CD4-positive, alpha-beta T cell (primary cell): ENCODE measurements at places on chromosomes 5 and 9. TPM values are rescaled to one million over a fixed set of nuclear protein-coding genes. Genes with fewer than 3 reads are reported as not detected.

CSF2 gene
- not detected for total RNA-seq

NR4A3 gene
- 42.4 TPM for total RNA-seq

LURAP1L gene
- not detected for total RNA-seq

INSYN2B gene
- total RNA-seq, result not detected

C9 gene
- total RNA-seq, result not detected

CACNA1B gene
- total RNA-seq, result not detected

GRCh38 chr9:112863746-112864145, 26.9 kb downstream of the SLC46A2 start:
- DNase-seq, result no peak
- peaks cover 2% of the 10 kb centered on the region for H3K4me1 ChIP-seq
- no peaks in the 10 kb centered on the region for H3K27me3 ChIP-seq

GRCh38 chr5:52443187-52443586, 344.5 kb upstream of the ITGA1 start:
- H3K27me3 ChIP-seq, result no peaks in the 10 kb centered on the region
- H3K27ac ChIP-seq, result no peak overlapping the region
- H3K4me3 ChIP-seq, result no peak overlapping the region
- H3K4me1 ChIP-seq, result no peaks in the 10 kb centered on the region
- no peaks in the 10 kb centered on the region for H3K36me3 ChIP-seq

- no peaks in the 10 kb centered on the region for H3K27me3 ChIP-seq
- DNase-seq, result no peak
- no peak overlapping the region for H3K4me3 ChIP-seq
- no peaks in the 10 kb centered on the region for H3K4me1 ChIP-seq
Observed at GRCh38 chr5:20129501-20129900, 141.5 kb upstream of the CDH18 start.

- no peaks in the 10 kb centered on the region for H3K4me1 ChIP-seq
- no peak overlapping the region for H3K4me3 ChIP-seq
- no peaks in the 10 kb centered on the region for H3K27me3 ChIP-seq
- H3K27ac ChIP-seq, result no peak overlapping the region
- H3K36me3 ChIP-seq, result no peaks in the 10 kb centered on the region
- DNase-seq, result no peak
Observed at GRCh38 chr5:19605846-19606407, 382.1 kb downstream of the CDH18 start.

GRCh38 chr5:16666130-16666882, 49.5 kb upstream of the RETREG1 start:
- no peaks in the 10 kb centered on the region for H3K36me3 ChIP-seq
- DNase-seq, result no peak
- no peak overlapping the region for H3K27ac ChIP-seq
- peaks cover 7% of the 10 kb centered on the region for H3K4me1 ChIP-seq

DNA sequence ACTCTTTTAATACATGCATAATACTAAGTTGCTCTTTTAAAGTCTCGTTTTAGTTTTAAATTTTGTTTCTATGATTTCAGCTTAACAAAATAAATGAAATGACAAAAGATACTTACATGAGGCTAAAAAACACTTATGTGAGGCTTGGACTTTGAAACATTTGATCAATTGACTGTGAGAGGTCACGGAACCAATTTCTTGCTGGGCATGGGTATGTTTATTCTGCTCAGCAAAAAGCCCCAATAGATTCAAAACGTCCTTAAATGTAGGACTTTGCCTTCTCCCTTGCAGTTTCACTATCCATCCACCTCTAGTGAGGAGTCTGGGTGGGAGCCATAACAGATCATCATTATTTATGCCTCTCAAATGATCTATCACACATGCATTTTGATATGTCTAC, 191.9 kb downstream of the ZSWIM6 start:
- no peak overlapping the region for H3K4me3 ChIP-seq
- no peak overlapping the region for H3K27ac ChIP-seq
- DNase-seq, result no peak
- no peaks in the 10 kb centered on the region for H3K27me3 ChIP-seq
- H3K36me3 ChIP-seq, result peaks cover 18% of the 10 kb centered on the region

DNA sequence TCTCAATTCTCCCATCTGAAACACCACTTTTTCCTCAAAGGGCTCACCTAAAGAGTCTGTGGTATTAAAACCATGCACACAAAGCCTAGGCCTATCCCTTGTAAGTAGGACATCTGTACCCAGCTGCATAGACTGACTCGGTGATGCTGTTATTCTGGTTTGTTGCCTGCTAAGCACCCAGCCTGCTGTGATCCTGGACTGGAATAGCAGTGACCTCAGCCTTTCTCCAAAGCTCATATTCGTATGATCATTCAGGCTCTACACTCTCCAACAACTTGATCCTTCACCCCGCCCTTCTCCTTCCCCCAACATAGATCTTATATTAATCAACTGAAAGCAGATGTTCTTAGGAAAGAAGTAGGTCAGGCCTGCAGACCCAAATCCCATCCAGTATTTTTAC, 81.4 kb upstream of the WWC1 start:
- H3K4me3 ChIP-seq, result no peak overlapping the region
- no peak for DNase-seq

DNA sequence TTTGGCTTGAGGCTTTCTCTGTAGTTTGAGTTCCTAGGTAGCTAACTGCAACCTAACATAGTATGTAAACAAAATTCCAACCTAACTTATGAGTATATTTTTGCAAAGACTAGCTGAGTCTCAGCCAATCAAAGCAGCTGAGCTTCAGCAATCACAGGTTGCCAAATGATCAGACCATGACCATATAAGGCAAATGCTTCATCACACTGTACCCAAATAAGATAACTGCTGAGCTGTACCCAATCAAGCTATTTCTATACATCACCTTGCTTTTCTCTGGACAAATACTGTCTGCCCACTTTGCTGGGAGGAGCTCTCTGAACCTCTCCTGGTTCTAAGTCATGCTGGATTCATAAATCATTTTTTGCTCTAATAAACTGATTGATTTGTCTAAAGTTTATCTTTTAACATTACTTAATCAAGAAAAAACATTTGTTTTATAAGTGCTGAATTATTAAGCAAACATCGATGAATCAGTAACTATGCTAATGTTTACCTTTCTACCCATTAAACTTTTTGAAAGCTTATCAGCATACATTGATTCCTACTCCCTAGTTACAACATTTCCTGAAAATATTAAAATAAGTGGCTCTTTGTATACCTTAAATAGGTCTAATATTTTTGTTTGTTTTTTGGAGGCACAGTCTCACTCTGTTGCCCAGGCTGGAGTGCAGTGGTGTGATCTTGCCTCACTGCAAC, 129.7 kb upstream of the PCA3 start:
- no peaks in the 10 kb centered on the region for H3K27me3 ChIP-seq
- no peak overlapping the region for H3K4me3 ChIP-seq
- H3K36me3 ChIP-seq, result no peaks in the 10 kb centered on the region
- H3K27ac ChIP-seq, result no peak overlapping the region

GRCh38 chr5:149271716-149272563, at the start of gene AFAP1L1:
AFAP1L1 (plus strand) TSS chr5:149271859; CDS start chr5:149271969, 110 bp downstream.
- H3K36me3 ChIP-seq, result no peaks in the 10 kb centered on the region
- H3K4me1 ChIP-seq, result peaks cover 12% of the 10 kb centered on the region
- no peak for DNase-seq
- no peak within 1 kb of the TSS for H3K27ac ChIP-seq

DNA sequence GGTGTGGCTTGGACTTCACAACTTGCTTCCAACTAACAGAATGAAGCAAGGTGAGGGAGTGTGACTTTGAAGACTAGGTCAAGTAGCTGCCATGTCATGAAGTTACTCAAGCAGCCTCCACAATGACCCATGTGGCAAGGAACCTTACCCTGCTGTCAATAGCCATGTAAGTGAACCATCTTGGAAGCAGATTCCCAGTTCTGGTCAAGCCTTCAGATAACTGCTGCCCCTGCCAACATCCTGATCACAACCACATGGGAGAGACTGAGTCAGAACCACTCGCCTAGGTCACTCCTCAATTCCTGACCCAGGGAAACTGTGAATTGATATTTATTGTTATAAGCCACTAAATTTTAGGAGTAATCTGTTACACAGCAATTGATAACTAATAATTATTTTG, 10.9 kb downstream of the ZCCHC10 start:
- no peak overlapping the region for H3K4me3 ChIP-seq
- H3K27ac ChIP-seq, result no peak overlapping the region
- peaks cover 33% of the 10 kb centered on the region for H3K36me3 ChIP-seq
- DNase-seq, result no peak

DNA sequence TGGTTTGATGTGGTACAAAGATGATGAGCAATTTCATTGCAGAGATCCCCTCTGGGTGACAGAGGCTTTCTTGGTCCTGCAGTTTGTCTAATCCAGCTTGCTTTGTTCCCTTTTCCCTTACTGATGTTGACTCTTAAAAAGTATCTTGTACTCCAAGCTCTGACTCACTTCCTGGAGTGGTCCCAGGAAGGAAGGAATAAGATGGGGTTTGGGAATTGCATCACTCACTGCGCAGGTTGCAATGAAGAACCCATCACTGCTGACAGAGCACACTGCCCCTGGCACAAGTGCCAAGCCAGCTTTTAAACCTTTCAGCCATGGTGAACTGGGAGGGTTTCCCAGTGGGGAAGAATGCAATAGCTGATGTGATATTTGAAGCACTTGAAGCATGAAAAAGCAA, 662.2 kb upstream of the CTNND2 start:
- no peak overlapping the region for H3K4me3 ChIP-seq
- no peak for DNase-seq
- no peak overlapping the region for H3K27ac ChIP-seq
- H3K36me3 ChIP-seq, result no peaks in the 10 kb centered on the region
- H3K4me1 ChIP-seq, result no peaks in the 10 kb centered on the region
